ENCODE measurements at places on chromosomes 3 and 15.

DNA sequence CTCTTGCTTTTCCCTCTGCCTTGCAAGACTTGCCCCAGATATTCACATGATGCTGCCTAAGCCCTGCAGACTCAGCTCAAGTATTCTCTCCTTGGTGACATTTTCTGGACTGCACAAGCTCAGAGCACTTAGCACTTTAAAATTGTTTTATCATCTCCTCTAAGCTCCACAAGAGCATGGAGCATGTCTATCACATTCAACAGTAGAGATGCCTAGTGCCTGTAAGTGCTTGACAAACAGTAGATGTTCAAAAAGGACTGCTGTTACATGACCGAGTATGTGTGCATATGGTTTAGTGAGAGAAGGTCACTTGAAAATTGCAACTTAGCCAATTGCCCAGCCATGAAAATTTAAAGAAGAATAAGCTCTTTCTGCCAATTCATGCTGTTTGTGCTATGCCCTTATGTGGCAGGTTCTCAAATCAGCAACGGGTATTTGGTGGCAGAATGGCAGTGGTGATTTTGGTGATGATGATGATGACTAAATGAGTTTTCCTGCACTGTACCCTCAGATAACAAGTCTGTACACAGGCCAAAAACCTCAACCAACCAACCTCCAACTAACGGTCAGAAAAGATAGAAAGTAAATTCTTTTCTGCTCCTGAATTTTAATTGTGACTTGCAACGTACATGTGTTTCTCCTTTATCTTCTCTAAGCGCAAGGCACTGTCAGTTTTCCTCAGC, 647.2 kb upstream of the UBE2E2 start:
- H3K27ac ChIP-seq, result no peak overlapping the region
- no peaks in the 10 kb centered on the region for H3K4me1 ChIP-seq
- no peak for DNase-seq
- no peak overlapping the region for H3K4me3 ChIP-seq

- H3K27ac ChIP-seq, result no peak overlapping the region
- no peaks in the 10 kb centered on the region for H3K36me3 ChIP-seq
- no peak overlapping the region for H3K4me3 ChIP-seq
- no peaks in the 10 kb centered on the region for H3K27me3 ChIP-seq
These were observed 48.0 kb upstream of the ATP1B3 start for GRCh38 chr3:141828487-141828886.

GRCh38 chr3:194423317-194423716, 24.3 kb upstream of the GP5 start:
- H3K27me3 ChIP-seq, result no peaks in the 10 kb centered on the region
- H3K4me3 ChIP-seq, result no peak overlapping the region
- no peak overlapping the region for H3K27ac ChIP-seq
- H3K4me1 ChIP-seq, result no peaks in the 10 kb centered on the region

DNA sequence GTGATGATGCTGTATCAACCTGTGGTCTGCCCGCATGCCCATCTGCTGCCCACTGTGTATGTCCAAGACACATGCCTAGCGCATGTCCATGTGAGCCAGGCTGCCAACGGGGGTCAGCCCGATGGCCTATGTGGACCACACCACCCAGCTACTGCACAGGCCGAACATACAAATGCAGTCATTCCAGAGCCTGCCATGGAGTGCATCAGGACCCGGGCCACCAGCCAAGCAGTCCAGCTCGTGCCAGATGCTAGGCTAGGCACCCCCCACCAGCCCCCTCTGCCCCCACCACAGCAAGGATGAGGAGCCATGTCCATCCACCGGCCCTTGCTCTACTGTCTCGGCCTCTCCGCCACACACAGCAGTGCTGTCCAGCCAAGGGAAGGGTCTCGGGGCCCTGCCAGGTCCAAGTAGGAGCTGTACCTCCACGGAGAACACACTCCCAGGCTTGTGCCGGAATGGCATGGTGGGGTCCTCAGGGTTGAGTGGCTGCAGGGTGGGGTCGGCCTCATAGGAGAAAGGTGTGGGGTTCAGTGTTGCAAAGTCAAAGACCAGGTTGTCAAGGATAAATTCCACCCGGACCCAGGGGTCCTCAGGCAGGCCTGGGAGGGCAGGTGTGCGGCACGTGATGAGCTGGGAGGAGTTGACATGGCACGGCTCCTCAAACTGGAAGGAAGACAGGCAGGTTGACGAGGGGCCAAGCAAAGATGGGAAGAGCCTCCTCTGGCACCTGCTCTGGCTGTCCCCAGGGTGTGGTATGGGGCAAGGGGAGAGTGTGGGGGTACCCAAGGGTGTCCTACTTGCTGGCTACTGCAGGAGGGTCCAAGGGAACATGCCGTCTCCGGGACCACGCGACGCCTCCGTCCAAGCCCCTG, 15.3 kb downstream of the PLXNB1 start:
- peaks cover 10% of the 10 kb centered on the region for H3K4me1 ChIP-seq
- H3K27ac ChIP-seq, result peak overlapping the region; percentile 61
- no peak for DNase-seq
- H3K27me3 ChIP-seq, result no peaks in the 10 kb centered on the region
- H3K36me3 ChIP-seq, result peaks cover 100% of the 10 kb centered on the region

- H3K4me1 ChIP-seq, result peaks cover 9% of the 10 kb centered on the region
- H3K4me3 ChIP-seq, result no peak overlapping the region
- H3K36me3 ChIP-seq, result no peaks in the 10 kb centered on the region
- H3K27me3 ChIP-seq, result no peaks in the 10 kb centered on the region
These were observed 190.7 kb downstream of the MAGI1 start for GRCh38 chr3:65848024-65848423.

All from tibial artery (tissue), 4 donors.